ENCODE measurements at places on chromosomes 3 and 15.

GRCh38 chr3:22937536-22937935, 265.6 kb upstream of the UBE2E2 start:
- no peak for DNase-seq

DNA sequence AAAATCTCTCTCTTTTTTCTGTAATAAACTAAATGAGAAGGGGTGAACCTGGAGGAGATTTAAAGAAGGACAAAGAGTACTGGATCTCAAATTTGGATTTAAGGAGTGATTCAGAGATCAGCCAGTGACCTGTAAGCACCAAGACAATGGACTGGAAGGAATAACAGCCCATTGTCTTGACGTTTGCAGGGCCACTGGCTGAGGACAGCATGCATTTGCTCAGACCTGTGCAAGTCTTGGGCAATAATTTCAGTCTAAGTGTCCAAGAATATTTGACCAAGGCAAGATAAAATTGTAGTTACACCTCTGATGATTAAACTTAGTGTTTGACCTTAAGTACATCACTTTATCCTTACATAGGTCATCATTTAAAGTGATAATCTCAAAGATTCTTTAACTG, 55.8 kb upstream of the OSTN start:
- DNase-seq, result no peak

GRCh38 chr3:134002306-134002705, 27.4 kb downstream of the SLCO2A1 start:
- no peak for DNase-seq

DNA sequence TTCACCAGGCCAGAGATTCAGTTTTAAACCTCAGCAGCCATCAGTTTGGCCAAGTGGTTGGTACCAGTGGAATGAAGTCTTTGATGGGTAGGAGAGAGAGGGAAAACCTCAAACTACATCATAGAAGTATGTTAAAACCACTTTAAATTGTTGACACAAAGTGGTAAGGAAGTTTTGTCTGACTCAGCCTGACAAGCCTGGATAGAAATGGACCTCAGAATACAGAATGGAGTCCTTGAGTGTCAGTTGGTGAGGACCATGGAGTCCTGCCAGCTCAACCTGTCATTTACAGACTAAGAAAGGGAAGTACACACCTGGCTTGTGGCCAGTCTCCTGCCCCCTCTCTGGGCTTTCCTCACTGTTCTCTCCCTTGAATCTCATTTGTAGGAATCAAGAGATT, 12.1 kb downstream of the EAF1 start:
- no peak for DNase-seq

- DNase-seq, result no peak
Measured at GRCh38 chr3:100681496-100681895, 27.8 kb upstream of the TFG start.

- no peak for DNase-seq
Measured at GRCh38 chr3:184377882-184378445, at the start of gene THPO. Gene THPO (minus strand): TSS chr3:184378207. CDS start chr3:184376259, 1,948 bp downstream.

- DNase-seq, result no peak
Measured at GRCh38 chr3:26621906-26622620, 509 bp upstream of the LRRC3B start.

Data from stimulated activated CD4-positive, alpha-beta T cell treated with anti-CD3 and anti-CD28 coated beads, Interleukin-12 subunit alpha, Interleukin-12 subunit beta, amount 100 ng/mL, for 4 hours (primary cell).